Stimulated activated CD4-positive, alpha-beta T cell treated with anti-CD3 and anti-CD28 coated beads, Interleukin-15, amount 100 ng/mL, for 1 hour (primary cell): ENCODE measurements at places on chromosomes 5 and 9.
A peak's percentile ranks its signal among the peaks of the same experiment; 100 is the strongest.

DNA sequence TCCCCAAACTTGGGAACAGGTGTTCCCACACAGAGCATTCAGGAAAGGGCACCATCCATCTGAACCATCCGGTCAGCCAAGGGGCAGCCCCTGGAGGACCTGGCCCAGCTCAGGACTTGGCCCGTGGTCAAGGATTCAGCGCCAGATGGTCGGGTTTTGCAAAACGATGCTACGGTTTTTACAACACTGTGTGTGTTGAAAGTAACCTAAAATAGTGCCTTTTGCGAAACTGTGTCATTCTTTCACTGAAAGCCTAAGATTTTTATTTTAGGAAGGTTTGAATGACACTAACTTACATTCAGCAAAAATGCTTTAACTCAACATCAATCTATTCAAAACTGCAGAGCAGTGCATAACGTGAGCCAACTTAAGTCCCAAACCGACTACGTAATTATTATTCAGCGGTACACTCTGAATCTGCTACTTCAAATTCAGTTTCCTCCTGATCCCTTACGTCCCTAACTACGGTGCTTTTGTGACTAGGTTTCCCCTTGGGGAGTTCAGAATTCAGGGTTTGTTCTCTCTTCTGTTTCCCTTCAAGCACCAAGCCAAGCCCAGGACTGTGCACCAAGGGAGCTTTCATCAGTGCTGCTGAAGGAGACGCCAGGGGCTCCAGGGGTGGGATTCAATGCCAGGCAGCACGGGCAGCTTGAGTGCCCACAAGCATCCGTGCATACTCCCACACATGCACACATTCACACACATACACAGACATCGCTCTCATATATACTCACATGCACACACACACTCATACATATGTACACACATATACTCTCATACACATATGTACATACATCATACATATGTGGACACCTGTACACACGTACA is 25.8 kb downstream of the LPCAT1 start:
- DNase-seq = no peak

DNA sequence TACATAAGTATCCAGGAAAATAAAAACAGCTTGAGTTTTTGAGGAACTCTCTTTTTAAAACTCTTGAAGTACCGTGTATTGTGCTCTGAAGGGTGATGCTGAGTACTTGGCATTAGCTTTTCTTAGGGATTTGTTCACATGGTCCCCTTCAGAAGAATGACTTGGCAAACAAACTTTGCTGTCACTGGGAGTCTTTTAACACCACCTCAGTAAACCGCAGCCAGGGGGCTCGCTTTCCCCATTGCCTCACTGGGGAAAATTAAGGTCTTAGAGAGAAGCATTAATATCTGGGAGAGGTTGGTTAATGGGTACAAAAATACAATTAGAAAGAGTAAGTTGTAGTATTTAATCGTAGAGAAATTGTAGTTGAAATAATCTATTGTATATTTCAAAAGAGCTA is 105.9 kb upstream of the DAP start:
- DNase-seq = no peak

GRCh38 chr9:90325913-90326653 is 316.5 kb downstream of the DIRAS2 start:
- no peak for DNase-seq

- DNase-seq = no peak
Measured at GRCh38 chr5:169649486-169649885, 12.4 kb downstream of the DOCK2 start.

- DNase-seq = no peak
Measured at GRCh38 chr5:40306869-40307487, 372.7 kb upstream of the PTGER4 start.

GRCh38 chr9:75993434-75993833 is 103.0 kb downstream of the PCSK5 start:
- DNase-seq = no peak

GRCh38 chr9:34610434-34611206 is 1.3 kb downstream of the RPP25L start:
- no peak for DNase-seq

GRCh38 chr9:114936581-114936980 is 6.2 kb upstream of the TNFSF8 start:
- no peak for DNase-seq

GRCh38 chr5:175321927-175322532 is 122.0 kb downstream of the DRD1 start:
- DNase-seq = no peak

- peak; percentile 62 for DNase-seq
Measured at GRCh38 chr5:159987031-159987674, 21.8 kb upstream of the TTC1 start.

DNA sequence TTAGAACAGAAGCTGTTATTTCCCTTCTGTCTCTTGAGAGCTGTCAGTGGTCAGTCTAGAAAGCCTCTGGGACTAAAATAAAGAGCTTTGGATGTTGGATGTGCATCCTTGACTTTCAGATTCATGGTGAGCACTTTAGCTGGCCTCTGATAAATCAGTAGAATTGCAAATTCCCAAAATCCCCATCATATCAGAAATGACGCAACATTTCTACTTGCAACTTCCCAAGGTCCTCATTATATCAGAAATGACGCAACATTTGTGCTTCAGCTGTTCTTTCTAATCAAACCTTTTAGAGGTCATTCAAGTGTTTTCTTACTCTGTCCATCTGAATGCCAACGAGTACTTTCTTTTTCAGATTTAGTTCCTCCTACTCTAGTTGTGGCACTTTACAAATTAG is 167.3 kb upstream of the MOCS2 start:
- no peak for DNase-seq

GRCh38 chr5:143279698-143280097 is 123.8 kb downstream of the NR3C1 start:
- DNase-seq = no peak

- no peak for DNase-seq
Measured at GRCh38 chr9:121889990-121890563, 203.0 kb downstream of the TTLL11 start.

DNA sequence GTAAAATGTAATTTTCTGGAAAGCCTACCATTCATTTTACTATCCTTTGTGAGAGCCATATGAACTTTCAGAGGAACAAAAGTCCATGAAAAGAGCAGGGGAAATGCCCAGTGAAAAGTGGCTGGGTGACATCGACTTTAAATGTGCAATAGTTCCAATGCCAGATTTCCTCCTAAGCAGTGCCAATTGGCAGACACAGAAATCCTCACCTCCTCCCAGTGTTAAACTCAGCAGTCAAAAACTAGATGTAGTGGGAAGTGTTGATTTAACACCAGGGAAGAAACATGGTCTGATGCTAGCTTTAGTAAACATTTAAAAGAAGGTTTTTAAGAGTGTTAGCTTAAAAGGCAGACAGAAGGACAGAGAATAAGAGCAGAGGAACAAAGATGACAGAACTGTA is 2055.2 kb downstream of the MAT2B start:
- no peak for DNase-seq

GRCh38 chr5:147072622-147073021 is 162.2 kb upstream of the STK32A start:
- DNase-seq = no peak

- DNase-seq = no peak
Measured at GRCh38 chr9:7785813-7786212, 13.8 kb downstream of the DMAC1 start.

GRCh38 chr9:81213456-81213855 is 475.9 kb downstream of the TLE1 start:
- DNase-seq = no peak

DNA sequence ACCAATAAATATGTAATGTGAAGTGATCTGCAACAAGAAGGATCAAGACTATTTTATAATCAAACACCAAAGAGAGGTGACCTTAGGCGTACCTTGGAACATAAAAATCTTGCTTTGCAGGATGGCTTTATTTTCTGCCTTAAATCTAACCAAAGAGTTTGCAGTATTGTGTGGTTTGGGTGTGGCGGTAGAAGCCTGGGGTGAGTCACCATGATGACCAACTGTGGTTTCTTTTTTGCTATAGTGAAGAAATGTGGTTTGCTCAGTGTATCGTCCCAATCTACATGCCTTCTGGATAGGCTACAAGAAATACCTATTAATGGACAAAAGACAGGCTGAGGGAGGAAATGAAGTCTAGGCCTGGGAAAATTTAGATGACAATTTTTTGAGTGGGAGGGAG is 5.1 kb upstream of the CAST start:
- DNase-seq = peak; percentile 12

DNA sequence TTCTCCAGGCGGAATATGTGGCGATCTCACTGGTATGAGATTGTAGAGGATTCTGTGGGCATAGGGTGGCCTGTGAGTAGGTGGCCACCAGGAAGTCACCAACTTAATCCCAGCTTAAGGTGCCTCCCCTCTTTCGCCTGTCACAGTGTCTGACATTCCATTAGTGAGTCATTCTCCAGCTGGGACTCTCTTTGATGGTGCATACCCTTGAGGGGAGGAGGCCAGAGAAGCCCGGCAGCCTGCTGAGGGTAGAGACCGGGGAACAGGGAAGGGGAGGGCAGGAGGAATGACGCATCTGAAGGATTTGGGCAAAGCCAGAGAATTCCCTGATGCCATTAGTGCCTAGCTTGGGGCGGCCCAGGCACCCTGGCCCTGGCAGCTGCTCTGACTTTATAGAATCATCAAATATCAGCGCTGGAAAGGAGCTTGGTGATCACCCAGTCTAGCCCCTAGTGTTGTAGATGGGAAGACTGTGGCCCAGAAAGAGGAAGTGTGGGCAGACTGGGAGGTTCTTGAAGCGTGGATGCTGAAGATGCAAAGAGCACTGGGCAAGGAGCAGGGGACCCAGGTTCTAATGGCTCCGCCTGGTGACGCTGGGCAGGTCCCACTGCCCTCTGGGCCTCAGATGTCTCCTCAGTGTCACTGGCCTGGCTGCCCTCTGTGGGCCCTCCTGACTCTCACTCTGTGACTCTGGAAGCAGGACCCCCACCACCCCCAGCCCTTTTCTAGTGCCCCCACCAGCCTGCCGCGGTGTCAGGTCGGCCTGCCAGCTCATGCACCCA is 41.4 kb downstream of the DAB2IP start:
- no peak for DNase-seq

GRCh38 chr5:124398460-124398859 is 348.0 kb downstream of the ZNF608 start:
- DNase-seq = no peak

GRCh38 chr9:121300283-121301119 is 32.5 kb downstream of the GSN start:
- DNase-seq = no peak

DNA sequence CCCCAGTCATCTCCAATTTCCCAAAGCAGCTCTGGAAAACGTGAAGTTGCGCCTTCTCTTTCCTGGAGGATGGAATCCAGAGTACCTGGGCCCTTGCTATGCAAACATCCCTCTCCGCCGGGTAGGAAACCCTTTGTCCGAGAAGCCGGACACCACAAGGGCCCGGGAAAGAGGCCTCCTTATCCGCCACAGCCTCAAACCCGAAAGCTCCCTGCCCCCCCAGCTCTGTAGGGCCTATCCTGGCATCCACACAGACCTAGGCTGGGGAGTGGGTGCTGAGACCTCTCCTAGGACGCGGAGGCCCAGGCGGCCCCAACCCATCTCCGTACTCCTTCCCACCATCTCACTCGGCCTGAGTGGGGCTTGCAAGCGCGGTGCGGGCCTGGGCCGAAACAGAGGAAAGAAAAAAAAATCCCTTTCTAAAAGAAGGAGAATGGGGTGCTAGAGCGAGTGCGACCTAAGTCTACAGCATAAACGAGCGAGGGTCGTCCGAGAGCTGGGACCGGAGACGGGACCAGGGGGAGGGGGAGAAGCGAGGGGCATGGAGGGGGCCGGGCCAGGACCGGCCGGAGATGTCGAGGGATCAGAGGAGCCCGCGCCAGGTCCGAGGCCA is 624 bp downstream of the FBXW11 start:
- DNase-seq = no peak

DNA sequence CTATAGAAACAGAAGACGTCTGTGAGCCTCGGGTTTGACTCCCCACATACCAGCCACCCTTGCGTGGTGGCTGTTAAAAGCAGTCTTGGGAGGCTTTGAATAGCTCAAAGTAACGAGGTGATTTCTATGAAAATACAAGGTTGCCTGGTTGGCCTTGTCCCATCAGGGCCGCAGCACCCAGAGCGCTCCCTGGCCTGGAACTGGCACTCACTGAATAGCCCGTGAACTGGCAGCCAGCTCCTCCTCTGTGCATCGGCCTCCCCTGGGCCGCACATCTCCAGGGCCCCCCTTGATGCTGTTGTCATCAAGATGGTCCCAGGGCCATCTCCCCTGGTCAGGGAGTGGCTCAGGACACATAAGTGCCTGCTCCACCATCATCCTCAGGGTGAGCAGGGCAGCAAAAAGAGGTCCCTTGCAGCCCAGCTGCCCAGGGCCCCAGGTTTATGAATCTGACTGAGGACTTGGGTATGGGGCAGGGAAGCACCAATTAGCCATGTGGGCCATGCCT is 144.6 kb upstream of the PPP1R26 start:
- no peak for DNase-seq

DNA sequence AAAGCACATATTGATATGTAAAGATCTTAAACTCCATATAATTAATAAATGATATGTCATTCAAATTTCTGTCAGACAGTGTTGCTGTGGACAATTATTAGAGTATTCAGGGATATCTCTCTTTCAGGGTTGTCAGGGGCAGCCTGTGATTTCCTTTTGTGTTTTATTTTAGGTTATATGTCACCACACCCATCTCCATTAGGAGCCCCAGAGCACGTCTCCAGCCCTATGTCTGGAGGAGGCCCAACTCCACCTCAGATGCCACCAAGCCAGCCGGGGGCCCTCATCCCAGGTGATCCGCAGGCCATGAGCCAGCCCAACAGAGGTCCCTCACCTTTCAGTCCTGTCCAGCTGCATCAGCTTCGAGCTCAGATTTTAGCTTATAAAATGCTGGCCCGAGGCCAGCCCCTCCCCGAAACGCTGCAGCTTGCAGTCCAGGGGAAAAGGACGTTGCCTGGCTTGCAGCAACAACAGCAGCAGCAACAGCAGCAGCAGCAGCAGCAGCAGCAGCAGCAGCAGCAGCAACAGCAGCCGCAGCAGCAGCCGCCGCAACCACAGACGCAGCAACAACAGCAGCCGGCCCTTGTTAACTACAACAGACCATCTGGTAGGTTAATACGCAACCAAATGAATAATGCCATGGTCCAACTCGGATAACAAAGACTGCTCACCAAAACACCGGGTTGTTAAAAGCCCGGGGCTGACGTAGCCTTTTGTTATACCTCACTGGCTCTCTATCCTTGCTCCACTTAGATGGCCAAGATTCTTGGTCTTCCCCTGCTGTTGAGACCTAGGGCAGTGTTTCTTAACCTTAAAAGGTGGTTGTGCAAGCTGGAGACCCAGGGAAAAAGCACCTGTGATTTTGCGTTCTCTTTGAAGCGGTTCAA is 24.4 kb downstream of the SMARCA2 start:
- DNase-seq = no peak
